ENCODE measurements at places on chromosomes 4 and X. TPM values are rescaled to one million over a fixed set of nuclear protein-coding genes. Genes with fewer than 3 reads are reported as not detected.
A peak's percentile ranks its signal among the peaks of the same experiment; 100 is the strongest.

DNA sequence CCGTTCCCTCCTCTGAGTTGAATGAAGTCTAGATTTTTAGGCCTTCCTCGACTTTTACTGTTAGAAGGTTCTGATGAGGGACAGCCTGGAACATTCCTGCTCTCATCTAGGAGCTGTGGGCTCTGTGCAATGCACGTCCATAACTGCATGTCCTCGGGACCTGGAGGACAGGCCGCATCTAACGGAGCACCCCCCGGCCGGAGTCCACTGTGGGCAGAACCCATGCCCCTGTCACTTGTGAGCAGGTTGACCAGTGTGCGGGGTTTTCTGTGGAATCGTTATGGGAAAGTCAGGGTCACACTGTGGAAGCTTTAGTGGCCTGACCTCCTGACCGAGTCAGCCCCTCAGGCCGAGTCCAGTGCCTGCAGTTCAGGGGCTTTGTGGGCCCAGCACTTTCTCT is 19.3 kb upstream of the TADA2B start:
- H3K27ac ChIP-seq: no peak overlapping the region
- no peak overlapping the region for H3K4me3 ChIP-seq
- H3K36me3 ChIP-seq: peaks cover 26% of the 10 kb centered on the region
- no peaks in the 10 kb centered on the region for H3K4me1 ChIP-seq

GRCh38 chr4:46274717-46275116 is 115.2 kb downstream of the GABRA2 start:
- H3K27me3 ChIP-seq: peaks cover 27% of the 10 kb centered on the region
- H3K4me3 ChIP-seq: no peak overlapping the region
- H3K36me3 ChIP-seq: no peaks in the 10 kb centered on the region
- DNase-seq: no peak

GRCh38 chrX:24332878-24333277 is 19.0 kb upstream of the SUPT20HL2 start:
- H3K27ac ChIP-seq: peak overlapping the region; percentile 14
- no peaks in the 10 kb centered on the region for H3K36me3 ChIP-seq
- peaks cover 13% of the 10 kb centered on the region for H3K27me3 ChIP-seq
- no peak for DNase-seq

DNA sequence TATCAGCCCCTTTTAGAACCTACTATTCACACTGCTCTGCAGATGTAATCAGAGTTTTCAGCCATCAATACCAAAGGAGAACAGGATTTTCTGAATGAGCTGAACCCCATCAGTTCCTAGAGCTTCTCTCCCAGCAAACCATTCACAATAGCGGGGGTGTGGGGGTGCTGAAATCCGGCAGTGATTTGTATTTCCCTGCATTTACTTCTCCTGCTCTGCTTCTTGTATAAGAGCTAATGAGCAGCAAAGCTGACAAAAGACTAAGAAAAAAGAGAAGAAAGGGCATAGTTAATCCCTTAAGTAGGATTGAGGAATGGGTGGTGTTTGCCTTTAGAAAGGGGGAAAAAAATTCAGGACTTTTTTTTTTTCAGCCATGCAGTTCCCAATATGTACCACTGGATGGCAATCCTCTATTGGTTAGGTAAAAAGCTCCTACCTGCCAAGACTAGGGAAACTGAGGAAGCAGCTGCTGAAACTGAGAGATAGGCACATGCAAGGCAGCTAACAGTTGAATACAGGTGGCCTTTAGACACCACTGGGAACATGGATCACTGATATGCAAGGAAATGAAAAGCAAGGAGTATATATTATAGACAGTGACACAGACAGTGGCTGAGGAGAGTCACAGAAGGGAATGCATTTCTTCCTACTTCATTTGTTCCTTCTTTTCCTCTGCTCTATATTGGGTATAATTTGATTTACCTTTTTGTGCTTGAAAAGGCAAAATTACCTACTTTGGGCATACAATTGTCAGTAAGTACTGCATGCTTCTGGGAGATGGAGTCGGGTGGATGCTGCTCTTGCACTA is 217.9 kb downstream of the HS6ST2 start:
- no peaks in the 10 kb centered on the region for H3K36me3 ChIP-seq
- H3K4me1 ChIP-seq: peaks cover 27% of the 10 kb centered on the region
- H3K27me3 ChIP-seq: no peaks in the 10 kb centered on the region
- H3K27ac ChIP-seq: no peak overlapping the region

DNA sequence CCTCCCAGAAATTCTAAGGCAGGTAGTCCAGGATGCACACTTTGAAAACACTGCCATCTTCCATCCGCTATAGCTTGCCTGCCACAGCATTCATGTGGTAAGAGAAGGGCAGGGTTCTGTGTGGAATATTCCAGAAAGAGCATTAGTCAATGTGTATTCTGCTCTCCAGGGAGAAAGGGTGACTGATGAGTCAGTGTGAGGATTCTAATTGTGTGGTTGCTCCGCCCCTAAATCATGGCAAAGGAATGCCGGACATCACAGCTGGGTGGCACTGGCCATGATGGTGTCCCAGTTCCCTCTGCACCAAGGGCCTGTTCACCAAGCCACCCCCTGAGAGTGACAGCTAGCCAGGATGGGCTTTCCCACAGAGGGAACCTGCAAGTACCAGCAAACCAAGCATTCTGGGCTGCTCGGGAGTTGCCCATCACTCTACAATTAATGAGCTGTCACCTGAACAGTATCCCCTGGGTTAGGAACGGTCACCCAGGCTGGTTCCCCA is 9.5 kb downstream of the IDS start:
- DNase-seq: no peak
- H3K4me3 ChIP-seq: no peak overlapping the region
- H3K27me3 ChIP-seq: no peaks in the 10 kb centered on the region
- peaks cover 26% of the 10 kb centered on the region for H3K36me3 ChIP-seq
- H3K27ac ChIP-seq: no peak overlapping the region

- H3K36me3 ChIP-seq: peaks cover 5% of the 10 kb centered on the region
- H3K27ac ChIP-seq: no peak overlapping the region
- H3K4me1 ChIP-seq: peaks cover 30% of the 10 kb centered on the region
- H3K4me3 ChIP-seq: no peak overlapping the region
Observed at GRCh38 chr4:150149381-150149780, 71.1 kb downstream of the DCLK2 start.

Gene HHIP
- 4.0 TPM for total RNA-seq

Gene NEUROG2
- not detected for total RNA-seq

Gene TMPRSS11D
- not detected for total RNA-seq

Gene SAGE1
- not detected for total RNA-seq
